ENCODE measurements at places on chromosomes 3 and 15. TPM values are rescaled to one million over a fixed set of nuclear protein-coding genes. Genes with fewer than 3 reads are reported as not detected.

GOLGA8O gene
- not detected for total RNA-seq

CYP8B1 gene
- not detected for total RNA-seq

GABRR3 gene
- not detected for total RNA-seq

PP2D1 gene
- total RNA-seq: not detected

HEG1 gene
- total RNA-seq: 72.5 TPM

ALS2CL gene
- 30.3 TPM for total RNA-seq

CX3CR1 gene
- total RNA-seq: 0.16 TPM

DOCK3 gene
- 5.3 TPM for total RNA-seq

LIPH gene
- 0.34 TPM for total RNA-seq

ARNT2 gene
- 1.5 TPM for total RNA-seq

CSTA gene
- total RNA-seq: 31.0 TPM

GP5 gene
- total RNA-seq: not detected

HTR3E gene
- total RNA-seq: not detected

GOLGA8T gene
- not detected for total RNA-seq

IQCF5 gene
- not detected for total RNA-seq

USP3 gene
- total RNA-seq: 74.0 TPM

CD200 gene
- 9.0 TPM for total RNA-seq

C3orf20 gene
- total RNA-seq: not detected

GUCA1C gene
- total RNA-seq: not detected

SLC22A13 gene
- total RNA-seq: not detected

SERPINI2 gene
- total RNA-seq: 1.3 TPM

IL17RE gene
- 11.0 TPM for total RNA-seq

GOLGA8S gene
- 0.57 TPM for total RNA-seq

HYAL1 gene
- 13.8 TPM for total RNA-seq

Measured in subcutaneous adipose tissue (tissue), 4 donors.